ENCODE measurements at places on chromosomes 7 and 10. TPM values are rescaled to one million over a fixed set of nuclear protein-coding genes. Genes with fewer than 3 reads are reported as not detected.

GRCh38 chr10:132111871-132112341 is 46.2 kb downstream of the JAKMIP3 start:
- DNase-seq, result no peak

DNA sequence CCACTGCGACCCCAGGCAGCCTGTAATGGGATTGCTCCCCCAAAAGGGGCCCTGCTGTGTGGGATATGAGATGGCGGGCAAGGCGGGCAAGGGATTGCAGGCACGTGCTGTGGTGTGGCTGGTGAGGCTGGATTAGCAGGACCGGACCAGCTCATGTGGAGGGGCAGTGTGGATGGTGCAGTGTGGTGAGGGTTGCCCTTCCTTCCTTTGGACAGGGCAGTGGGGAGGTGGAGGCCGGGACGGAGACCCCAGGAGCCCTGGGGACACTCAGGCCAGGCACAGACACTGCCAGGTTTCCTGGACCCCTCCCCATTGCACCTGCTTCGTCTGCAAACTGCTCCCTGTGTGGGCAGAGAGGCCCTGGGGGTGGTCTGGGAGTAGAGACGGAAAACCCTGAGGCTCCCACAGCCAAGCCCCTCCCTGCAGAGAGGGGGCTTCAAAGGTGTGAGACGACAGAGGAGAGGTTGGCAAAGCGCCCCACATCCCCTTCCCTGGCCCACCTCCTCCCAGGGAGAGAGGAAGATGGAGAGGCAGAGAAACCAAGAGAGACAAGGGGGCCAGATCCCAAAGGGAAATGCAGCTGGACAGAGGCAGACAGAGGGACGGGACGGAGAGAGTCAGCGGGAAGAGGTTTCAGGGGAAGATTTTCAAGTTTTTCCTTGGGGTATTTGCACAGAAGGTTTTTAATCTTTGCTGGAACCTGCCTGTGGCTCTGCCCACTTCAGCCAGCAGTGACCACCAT is 89.2 kb downstream of the MICALL2 start:
- DNase-seq, result no peak

- DNase-seq, result no peak
Observed at GRCh38 chr10:17918187-17918903, 33.4 kb upstream of the SLC39A12 start.

DNA sequence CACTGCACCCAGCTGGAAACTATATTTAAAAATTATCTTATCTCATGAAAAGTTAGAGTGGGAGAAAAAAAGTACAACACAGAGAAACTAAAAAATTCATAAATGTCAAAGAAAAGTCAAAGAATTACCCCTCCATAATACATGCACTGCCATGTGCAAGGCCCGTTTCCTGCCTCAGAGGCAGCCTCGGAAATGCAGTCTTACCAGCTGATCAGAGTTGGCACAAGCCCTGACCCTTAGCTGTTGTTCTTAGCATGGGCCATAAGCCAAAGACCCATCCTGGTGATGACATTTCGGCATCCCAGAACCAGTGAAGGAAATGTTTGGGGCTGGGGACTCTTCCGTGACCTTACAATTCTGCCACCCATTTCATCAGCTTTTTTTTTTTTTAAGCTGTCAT is 21.6 kb downstream of the RBM48 start:
- DNase-seq, result no peak

GRCh38 chr7:107966711-107967110 is 36.2 kb downstream of the LAMB1 start:
- peak; percentile 76 for DNase-seq

Gene KLLN
- not detected for total RNA-seq

Data from renal cortical epithelial cell (primary cell).